ENCODE measurements at places on chromosomes 3 and 15.

GRCh38 chr15:91968610-91969009, 115.1 kb downstream of the SLCO3A1 start:
- DNase-seq: no peak

- no peak for DNase-seq
Observed at GRCh38 chr3:111476701-111477100, 65.3 kb upstream of the CD96 start.

DNA sequence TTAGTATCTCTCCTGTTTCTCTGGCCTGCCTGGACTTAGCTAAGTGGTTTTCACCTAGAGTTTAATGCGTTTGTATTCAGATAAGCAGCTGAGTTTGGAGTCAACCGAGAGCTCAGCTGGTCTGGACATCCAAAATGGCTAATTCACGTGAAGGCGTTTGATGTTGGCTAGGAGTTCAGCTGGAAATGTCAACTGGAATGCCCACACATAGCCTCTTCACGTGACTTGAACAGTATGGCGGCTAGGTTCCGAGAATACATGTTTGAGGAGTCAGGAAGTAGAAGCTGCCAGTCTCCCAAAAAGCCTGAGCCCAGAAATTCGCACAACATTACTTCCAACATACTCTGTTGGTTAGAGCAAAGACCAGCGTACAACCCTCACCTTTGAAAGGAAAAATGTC, 2.2 kb downstream of the USP8 start:
- DNase-seq: no peak

- no peak for DNase-seq
Observed at GRCh38 chr3:82587174-82587573, 825.7 kb upstream of the GBE1 start.

- DNase-seq: no peak
Observed at GRCh38 chr3:70431911-70432310, 119.5 kb upstream of the MDFIC2 start.

All from activated CD4-positive, CD25-positive, alpha-beta regulatory T cell (primary cell).